HFFc6 (cell line): ENCODE measurements at places on chromosomes 13 and 19.

DNA sequence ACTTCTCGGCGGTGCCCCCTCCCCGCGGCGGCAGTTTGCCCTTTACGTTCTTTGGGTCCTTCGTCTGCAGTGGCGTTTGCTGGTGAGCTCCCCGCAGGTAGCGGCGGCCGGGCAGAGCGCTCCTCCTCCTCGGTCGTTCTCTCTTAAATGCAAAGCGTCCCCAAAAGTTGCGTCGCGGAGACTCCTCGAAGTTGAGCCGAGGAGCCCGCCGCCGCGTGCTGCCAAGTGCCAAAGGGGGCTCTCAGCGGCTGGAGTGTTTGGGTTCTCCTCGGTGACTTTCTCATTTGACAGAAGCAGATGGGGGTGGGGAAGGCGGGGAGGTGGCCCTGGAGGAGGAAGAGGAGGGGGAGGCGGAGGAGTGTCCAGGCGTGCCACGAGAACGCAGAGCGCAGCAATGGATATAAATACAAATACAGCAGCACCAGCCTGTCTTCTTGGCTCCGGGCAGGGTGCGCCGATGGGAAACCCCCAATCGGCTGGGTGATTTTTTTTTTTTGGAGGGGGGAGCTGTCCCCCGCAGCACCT is at the start of gene SOX21:
Gene SOX21, minus strand, starts transcription at position 259 of the 525 bp plus-strand sequence. CDS start 496 bp downstream, outside the sequence.
- no peak for DNase-seq

- no peak for DNase-seq
Measured at GRCh38 chr19:30873691-30874090, 475.5 kb downstream of the TSHZ3 start.

DNA sequence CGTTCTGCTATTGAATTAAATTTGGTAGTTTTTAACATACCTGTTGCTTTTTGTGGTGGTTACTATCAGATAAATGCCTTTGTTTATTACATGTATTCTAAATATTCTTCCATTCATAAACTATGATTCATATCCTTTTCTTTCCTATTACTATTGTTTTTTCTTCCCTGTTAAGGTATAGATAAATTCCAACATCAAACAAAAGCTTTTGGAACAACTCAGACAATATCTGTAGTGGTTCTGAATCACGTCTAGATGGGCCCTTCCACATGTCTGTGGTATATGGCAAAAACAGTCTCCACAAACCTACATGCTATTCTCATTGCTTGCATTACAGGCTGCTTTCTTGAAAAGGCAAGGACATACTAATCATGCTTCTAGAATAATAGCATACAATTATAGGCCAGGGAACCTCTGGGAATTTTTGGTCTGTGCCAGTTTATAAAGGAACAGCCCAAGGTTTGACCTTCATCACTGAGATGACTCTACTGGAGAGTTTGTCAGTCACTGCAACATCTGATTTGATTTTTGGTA is 6.4 kb downstream of the LRCH1 start:
- DNase-seq = no peak

GRCh38 chr13:67651908-67652465 is 421.9 kb upstream of the PCDH9 start:
- no peak for DNase-seq

- DNase-seq = peak; percentile 55
Measured at GRCh38 chr13:73754727-73755292, 379.4 kb downstream of the KLF12 start.

DNA sequence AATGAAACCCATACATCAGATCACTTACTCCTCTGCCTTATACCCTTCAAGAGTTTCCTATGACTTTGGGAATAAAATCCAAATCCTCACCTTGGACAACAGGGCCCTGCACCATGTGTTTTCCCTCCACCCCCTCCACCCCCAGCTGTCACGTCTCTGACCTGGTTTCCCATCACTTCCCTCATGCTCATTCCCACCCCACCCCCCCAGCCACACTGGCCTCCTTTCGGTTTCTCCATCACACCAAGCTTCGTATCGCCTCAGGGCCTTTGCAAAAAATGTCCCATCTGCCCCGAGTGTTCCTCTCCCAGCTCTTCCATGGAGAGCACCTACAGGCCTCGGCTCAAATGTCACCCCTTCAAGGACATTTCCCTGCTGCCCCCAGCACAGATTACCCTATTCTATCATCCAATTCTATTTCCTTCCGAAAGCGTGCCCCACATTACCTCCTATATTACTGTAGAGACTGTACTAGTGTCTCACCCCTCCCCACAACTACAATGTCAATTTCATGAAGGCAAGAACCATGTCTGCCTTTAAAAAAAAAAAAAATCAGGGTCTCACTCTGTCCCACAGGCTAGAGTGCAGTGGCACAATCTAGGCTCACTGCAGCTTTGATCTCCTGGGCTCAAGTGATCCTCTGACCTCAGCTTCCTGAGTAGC is 16.8 kb upstream of the FFAR2 start:
- DNase-seq = no peak

- no peak for DNase-seq
Measured at GRCh38 chr13:112715210-112715609, 25.4 kb downstream of the ATP11A start.

GRCh38 chr13:105979131-105980011 is 556.1 kb downstream of the EFNB2 start:
- no peak for DNase-seq

DNA sequence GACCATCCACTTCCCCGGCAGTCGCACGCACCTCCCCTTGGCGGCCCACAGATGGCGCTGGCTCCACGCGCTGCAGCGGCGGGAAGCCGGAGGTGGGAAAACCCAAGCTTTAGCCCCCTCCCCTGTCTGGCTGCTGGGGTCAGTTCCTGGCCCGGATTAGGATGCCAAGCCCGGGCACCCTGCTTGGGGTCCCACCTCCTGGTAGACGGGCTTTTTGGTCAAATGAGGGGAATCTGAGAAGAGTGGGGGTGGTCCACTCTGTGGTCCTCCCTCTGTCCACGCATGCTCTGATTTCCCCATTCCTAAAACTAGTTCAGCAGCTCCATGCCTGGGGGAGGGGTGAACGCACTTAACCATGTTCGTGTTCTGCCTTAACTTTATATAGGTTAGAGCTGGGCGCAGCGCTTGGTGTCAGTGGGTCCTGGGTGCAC is 8.1 kb upstream of the ADGRE2 start:
- DNase-seq = no peak

DNA sequence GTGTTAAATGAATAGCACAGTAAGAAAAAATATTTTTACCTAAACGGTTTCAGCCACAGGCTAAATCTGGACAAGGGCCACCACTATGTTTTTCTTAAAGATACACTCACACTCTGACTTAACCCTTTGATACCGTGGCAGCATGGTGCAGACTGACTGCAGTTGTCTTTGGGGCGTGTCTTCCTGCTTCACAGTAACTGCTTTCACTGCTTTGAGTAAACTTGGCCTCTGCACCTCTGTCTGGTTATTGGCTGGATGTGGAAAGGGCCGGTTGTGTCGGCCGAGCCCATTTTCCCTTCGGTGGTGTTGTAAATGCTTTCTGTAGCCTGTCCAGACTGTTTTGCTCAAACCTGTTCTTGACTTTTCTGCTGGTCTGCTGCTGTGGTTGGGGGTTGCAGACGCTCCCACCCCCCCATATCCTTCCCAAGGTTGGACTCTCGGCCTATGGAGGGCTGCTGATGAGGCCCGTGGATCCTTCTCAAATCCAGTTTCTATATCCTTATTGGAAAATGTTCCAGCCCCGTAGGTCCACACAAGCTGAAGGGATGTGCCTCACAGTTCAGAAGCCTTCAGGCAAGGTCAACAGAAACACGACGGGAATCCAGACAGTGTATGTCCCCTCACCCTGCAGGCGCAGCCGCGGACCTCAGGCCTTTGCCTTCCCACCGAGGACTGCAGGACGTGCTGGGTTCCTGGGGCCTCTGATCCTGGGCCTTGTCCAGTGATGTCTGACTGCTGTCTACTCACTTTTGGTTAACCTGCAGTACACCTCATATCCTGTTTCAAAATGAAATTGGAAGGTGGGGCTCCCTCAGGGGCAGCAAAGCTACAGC is 90.2 kb upstream of the RNF113B start:
- DNase-seq = no peak

GRCh38 chr19:29645911-29646310 is 19.4 kb upstream of the PLEKHF1 start:
- peak; percentile 9 for DNase-seq
